Occipital lobe (tissue), 3 donors: ENCODE measurements at places on chromosomes 7 and 10. TPM values are rescaled to one million over a fixed set of nuclear protein-coding genes. Genes with fewer than 3 reads are reported as not detected.

COL26A1 gene
- 3.4 TPM for total RNA-seq

STRIP2 gene
- 0.94 TPM for total RNA-seq

DNAJC9 gene
- total RNA-seq = 59.7 TPM

AOAH gene
- 3.6 TPM for total RNA-seq

APBB1IP gene
- 0.94 TPM for total RNA-seq

SFTPD gene
- total RNA-seq = 0.62 TPM

CLCN1 gene
- total RNA-seq = under 0.01 TPM
